ENCODE measurements at places on chromosomes 12 and 14. TPM values are rescaled to one million over a fixed set of nuclear protein-coding genes. Genes with fewer than 3 reads are reported as not detected.

- DNase-seq = no peak
Measured at GRCh38 chr12:76967181-76967885, 88.5 kb upstream of the CSRP2 start.

DNA sequence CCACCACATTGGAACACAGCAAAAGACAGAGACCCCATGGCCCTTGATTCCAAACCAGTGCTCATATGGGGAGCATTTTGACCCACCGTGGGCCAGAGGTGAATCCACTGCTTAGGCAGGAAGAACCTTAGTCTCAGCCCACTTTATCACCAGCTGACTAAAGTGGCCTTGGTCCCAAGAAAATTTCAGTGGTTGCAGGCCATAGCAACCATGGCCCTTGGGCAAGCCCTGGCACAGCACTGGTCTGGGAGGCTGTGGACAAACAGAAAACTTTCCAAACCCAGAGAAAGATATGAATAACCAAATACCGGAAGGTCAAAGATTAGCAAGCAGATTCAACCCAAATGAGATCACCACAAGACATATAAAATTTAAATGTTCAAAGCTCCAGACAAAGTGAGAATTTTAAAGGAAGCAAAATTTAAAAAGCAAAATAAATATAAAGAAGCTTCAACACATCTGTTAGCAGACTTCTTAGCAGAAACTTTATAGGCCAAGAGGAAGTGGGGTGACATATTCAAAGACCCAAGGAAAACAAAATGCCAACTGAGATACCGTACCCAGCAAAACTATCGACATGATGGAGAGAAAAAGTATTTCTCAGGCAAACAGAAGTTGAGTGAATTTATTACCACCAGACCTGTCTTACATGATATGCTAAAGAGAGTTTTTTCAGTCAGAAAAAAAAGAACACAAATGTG, 7.8 kb downstream of the KLRK1 start:
- DNase-seq = no peak

PAPLN gene
- 33.1 TPM for total RNA-seq

- no peak for DNase-seq
Measured at GRCh38 chr14:104933746-104934733, 9.4 kb downstream of the PLD4 start.

- no peak for DNase-seq
Measured at GRCh38 chr12:117592588-117593305, 231.3 kb upstream of the NOS1 start.

GRCh38 chr12:49086116-49086515, 8.5 kb downstream of the DHH start:
- DNase-seq = no peak

- DNase-seq = no peak
Measured at GRCh38 chr12:75389061-75389460, 1.8 kb upstream of the GLIPR1L2 start.

DNA sequence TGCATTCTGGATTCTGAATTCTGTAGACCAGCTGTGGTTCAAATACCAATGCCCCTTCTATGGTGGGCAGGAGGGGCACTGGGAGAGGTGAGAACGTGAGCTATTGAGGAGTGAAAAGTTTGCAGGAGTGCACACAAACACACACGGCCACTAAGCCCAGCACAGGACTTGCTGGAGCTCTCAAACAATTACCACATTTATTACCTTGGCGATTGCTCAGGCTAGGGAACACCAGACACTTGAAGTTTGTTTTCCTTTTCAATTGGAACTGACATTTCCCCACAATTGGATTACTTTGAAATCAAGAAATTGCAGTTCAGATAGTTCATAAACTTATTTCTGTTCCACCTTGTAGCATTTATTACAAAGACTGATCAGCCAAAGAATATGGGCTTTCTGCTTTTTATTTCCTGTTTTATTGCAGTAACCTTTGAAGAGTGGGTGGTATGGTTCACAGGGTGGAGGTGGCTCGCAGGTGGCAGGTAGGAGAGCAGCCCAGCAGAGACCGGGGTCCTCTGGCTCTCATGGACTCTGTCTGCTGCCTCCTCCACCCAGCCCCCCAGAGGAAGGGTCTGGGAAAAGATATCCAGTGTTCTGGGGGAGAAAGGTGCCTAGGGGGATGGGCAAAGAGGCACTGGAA, 429.8 kb upstream of the CCDC196 start:
- DNase-seq = no peak

TROAP gene
- 5.2 TPM for total RNA-seq

ABCD2 gene
- not detected for total RNA-seq

GARIN6 gene
- total RNA-seq = not detected

SERPINA9 gene
- not detected for total RNA-seq

GRCh38 chr12:64752032-64752431, 7.2 kb downstream of the GNS start:
- no peak for DNase-seq

DNA sequence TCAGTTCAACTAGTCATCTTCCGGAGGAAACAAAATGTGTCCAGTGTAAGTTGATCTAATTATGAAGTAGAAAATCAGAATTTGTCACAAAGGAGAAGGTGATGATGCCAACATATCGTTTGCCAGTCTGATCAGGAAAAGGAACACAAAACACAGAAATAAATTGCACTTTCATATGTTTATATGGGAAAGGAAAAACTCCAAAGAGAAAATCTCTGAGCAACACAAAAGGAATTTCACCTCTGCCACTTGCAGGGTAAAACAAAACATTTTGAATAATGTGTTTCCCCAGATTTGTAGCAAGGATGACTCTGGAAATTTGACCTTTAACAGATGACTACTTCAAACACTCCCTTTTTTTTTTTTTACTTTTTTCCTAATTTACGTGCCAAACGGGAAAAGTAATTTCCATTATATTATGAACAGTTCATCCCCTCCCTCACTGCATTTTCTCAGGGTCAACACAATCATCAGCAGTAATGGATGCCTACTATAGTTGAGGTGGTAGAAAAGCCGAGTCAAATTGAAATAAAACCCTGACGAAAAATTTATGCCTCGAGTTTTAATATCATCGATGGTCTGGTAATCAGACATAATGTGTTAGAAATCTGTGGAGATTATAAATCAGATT, 25.6 kb downstream of the MGAT4C start:
- DNase-seq = no peak

DNA sequence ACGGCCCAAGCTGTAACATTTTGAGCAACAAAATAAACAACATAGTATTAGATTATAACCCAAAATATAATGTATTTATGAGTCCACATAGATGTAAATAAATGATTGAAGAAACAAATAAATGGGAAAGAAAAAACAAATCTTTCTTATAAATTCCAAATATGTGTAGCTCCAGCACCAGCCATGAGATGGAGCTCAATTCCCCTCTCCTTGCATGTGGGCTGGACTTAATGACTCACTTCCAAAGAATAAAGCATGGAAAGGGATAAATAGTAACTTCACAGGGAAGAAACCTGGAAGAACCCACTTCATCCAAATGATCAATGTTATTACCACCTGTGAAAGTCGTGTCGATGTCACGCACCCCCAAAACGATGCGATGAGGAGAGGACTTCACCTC, 158.8 kb downstream of the RPAP3 start:
- no peak for DNase-seq

DNA sequence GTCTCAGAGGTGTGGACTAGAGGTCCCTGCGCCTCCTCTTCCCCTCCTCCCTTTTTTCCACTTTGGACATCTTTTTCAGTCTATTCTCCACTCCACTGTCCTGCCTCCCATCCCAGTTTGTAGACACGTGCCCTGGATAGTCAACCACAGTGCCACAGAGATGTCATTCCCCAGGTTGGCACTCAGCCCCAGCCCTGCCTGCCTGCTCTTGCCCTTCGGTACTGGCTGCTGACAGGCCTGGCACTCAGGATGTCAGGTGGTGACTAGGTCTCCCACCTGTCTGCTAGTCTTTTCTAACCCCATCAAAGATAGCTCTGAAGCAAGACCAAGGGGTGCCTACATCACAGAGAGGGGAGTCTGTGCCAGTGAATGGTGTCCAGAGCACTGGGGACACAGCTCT, 15.8 kb downstream of the KRT71 start:
- peak; percentile 66 for DNase-seq

LMO3 gene
- total RNA-seq = 3.7 TPM

ACOT4 gene
- total RNA-seq = 2.1 TPM

DNA sequence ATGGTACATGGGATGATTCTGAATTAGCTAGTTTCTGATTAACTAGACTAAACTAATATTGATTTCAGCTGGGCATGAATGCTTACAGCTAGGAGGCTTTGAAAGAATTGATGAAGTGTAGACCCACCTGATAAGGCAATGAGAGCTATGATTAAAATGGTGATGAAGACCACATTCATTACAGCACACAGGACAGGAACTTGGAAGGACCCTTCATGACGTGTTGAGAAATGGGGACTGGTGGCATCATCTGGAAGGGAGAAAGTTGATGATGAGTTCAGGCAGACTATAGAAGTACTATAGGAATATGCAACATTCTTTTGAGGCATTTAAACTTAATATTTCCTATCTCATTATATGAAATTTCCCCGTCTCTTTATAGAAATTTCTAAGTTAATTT, 4.5 kb downstream of the CD69 start:
- DNase-seq = no peak

DNA sequence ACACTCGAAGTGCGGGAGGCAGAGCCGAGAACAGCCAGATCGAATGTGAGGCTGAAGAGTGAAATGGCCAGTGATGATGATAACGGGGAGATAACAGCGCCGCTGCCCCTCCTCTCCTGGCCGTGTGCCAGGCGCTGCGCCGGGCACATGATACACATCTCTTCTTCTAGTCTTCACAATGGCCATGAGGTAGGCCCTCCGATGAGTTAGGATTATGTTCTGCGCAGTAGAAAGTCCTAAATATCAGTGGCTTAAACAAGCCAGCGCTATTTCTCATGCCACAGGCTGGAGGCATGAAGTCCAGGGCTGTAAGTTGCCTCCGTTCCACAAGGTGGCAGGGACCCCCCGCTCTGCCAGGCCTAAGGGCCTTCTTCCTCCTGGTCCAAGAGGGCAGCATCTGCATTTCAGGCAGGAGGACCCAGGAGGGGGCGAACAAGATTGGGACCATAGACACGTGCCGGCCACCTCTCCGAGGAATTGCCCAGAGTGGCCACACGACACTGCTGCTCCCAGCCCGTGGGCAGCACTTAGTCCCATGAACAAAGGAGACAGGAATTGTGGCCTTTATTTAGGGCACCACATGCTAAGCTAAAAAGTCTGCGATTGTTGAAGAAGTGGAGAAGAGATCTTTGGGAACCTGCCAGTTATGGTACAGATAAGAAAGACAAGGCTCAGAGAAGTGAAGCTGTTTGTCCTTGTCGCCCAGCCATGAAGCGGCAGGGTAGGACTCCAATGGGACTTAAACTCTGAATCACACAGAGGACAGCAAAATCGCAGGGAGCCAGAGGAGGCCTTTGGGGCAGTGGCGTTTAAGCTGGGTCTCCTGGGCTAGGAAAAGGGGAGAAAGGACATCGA, 10.9 kb upstream of the HVCN1 start:
- no peak for DNase-seq

Data from prostate gland (tissue), 2 donors.